Activated CD4-positive, alpha-beta memory T cell treated with anti-CD3 and anti-CD28 coated beads, Interleukin-2, amount 10 ng/mL, durations not matched to agents 7 days and 5 days (primary cell): ENCODE measurements at places on chromosomes 5 and 9.

- DNase-seq = no peak
Measured at GRCh38 chr9:13165236-13165945, 114.1 kb downstream of the MPDZ start.

- no peak for DNase-seq
Measured at GRCh38 chr9:121226175-121226574, 24.5 kb upstream of the RAB14 start.

DNA sequence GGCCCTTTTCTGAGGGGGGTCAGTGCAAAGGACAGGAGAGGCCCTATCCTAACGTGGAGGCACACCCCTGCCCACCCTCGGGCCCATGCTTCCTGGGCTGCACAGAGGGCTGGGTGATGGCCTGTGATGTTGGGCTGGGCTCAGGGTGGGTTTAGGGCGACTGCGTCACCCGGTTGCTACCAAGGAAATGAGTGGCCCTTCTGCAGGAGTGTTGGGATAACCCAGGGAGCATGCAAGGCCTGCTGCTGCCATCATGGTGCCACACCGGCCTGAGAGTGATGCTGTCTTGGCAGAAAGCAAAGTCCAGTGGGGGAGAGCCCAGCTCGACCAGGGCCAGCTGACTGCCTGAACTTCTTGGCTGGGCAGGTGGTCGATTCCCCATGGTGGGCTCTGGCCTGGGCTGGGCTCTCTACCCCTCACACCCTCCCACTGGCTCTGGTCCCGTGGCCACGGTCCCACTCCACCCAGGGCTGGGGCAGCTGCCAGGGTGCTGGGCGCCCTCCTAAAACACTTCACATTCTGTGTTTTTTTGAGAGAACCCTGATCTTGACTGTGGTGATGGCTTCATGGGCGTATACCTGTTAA lies 21.5 kb upstream of the MRNIP start:
- DNase-seq = no peak

DNA sequence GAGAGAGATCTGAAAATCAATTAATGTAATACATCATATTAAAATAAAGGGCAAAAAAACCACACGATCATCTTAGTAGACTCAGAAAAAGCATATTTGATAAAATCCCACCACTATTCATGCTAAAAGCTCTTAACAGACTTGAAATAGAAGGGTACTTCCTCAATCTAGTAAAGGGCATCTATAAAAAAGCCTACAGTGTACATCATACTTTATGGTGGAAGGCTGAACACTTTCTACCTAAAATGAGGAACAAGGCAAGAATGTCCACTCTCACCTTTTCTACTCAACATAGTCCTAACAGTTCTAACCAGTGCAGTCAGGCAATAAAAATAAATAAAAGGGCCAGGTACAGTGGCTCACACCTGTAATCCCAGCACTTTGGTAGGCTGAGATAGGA lies 38.9 kb downstream of the POLK start:
- no peak for DNase-seq

- no peak for DNase-seq
Measured at GRCh38 chr5:97629276-97629675, 446.2 kb upstream of the RIOK2 start.
